ENCODE measurements at places on chromosomes 4 and X. TPM values are rescaled to one million over a fixed set of nuclear protein-coding genes. Genes with fewer than 3 reads are reported as not detected.
A peak's percentile ranks its signal among the peaks of the same experiment; 100 is the strongest.

GRCh38 chr4:92184566-92184965 is 119.2 kb upstream of the GRID2 start:
- no peaks in the 10 kb centered on the region for H3K4me1 ChIP-seq
- H3K4me3 ChIP-seq, result no peak overlapping the region
- H3K36me3 ChIP-seq, result no peaks in the 10 kb centered on the region
- H3K27me3 ChIP-seq, result no peaks in the 10 kb centered on the region
- no peak overlapping the region for H3K27ac ChIP-seq
- DNase-seq, result no peak

DNA sequence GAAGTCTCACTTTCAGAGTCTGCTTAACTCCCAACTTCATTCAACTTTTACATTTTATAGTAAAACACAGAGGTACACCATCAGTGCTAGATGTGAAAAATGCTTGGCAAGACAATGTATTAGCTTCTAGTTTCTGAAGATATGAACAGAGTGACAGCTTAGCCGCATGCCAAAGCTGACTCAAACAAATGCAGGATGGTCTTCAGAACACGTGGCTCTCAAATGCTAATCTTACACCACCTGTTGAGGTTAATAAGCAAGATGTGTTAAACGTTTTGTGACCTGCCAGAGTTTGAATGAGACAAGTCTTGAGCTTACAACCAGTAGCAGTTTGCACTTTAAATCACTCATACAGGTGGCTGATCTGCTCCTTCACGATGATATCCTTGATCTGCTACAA is 18.9 kb upstream of the GPM6B start:
- no peak overlapping the region for H3K27ac ChIP-seq
- H3K27me3 ChIP-seq, result no peaks in the 10 kb centered on the region
- H3K4me3 ChIP-seq, result no peak overlapping the region
- no peaks in the 10 kb centered on the region for H3K36me3 ChIP-seq
- DNase-seq, result no peak

DNA sequence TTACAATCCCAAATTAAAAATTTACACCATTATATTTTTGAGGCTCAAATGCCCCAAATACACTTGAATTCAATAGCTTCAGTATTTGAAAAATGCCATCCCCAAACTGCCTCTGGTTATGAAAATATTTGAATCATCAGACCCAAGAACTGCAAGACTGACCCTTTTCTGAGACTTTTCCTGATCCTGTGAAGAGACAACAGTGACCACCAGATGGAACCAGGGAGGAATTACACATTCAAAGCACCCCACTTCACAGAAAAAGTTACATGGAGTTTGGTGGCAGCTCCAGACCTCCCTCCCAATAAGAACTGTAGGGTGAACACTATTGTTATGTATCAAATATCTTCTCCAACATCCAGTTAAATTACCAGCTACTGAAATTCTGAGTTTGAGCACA is 44.0 kb upstream of the SCD5 start:
- no peaks in the 10 kb centered on the region for H3K27me3 ChIP-seq
- H3K27ac ChIP-seq, result no peak overlapping the region
- no peak overlapping the region for H3K4me3 ChIP-seq
- H3K36me3 ChIP-seq, result peaks cover 97% of the 10 kb centered on the region
- no peaks in the 10 kb centered on the region for H3K4me1 ChIP-seq

DNA sequence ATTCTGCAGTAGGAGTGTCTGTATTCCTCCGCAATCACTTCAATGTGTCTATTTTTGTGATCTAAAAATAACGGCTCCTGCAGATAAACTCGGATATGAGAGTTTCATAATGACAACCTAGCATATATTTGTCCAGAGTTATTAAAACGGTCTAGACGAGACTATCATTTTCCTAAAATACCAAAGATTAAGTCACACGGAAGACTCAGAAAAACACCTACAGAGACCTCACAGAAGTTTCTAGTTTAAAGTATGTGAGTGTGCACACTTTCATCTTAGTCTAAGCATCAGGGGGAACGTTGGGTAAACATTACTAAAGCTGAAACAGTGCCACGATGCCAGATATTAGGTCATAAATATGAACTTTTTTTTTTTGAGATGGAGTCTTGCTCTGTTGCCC is 156.9 kb downstream of the AFAP1 start:
- H3K4me3 ChIP-seq, result no peak overlapping the region
- H3K4me1 ChIP-seq, result peaks cover 14% of the 10 kb centered on the region
- no peaks in the 10 kb centered on the region for H3K27me3 ChIP-seq

- peaks cover 16% of the 10 kb centered on the region for H3K4me1 ChIP-seq
- no peak overlapping the region for H3K27ac ChIP-seq
- no peaks in the 10 kb centered on the region for H3K36me3 ChIP-seq
- no peak for DNase-seq
- H3K4me3 ChIP-seq, result peak overlapping the region; percentile 61
Measured at GRCh38 chr4:146654687-146655520, 16.2 kb downstream of the POU4F2 start.

- peak within 1 kb of the TSS; percentile 90 for H3K4me3 ChIP-seq
- H3K36me3 ChIP-seq, result no peaks in the 10 kb centered on the region
- peaks cover 9% of the 10 kb centered on the region for H3K4me1 ChIP-seq
- H3K27me3 ChIP-seq, result no peaks in the 10 kb centered on the region
Measured at GRCh38 chr4:155953151-155954117, at the start of gene CTSO. TSS of gene CTSO (minus strand) at chr4:155953866. CDS start at chr4:155953847, 19 bp downstream.

GRCh38 chr4:152102436-152103000 is 341.7 kb upstream of the GATB start:
- no peaks in the 10 kb centered on the region for H3K27me3 ChIP-seq
- peak overlapping the region; percentile 20 for H3K27ac ChIP-seq
- no peak overlapping the region for H3K4me3 ChIP-seq

DNA sequence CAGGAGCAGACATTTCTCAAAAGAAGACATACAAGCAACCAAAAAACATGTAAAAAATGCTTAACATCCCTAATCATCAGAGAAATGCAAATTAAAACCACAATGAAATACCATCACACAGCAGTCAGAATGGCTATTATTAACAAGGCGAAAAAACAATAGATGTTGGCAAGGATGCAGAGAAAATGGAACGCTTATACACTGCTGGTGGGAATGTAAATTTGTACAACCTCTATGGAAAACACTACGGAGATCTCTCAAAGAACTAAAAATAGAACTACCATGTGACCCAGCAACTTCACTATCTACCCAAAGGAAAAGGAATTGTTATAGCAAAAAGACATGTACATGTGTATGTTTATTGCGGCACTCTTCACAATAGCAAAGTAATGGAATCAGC is 71.5 kb downstream of the PPP4R3C start:
- no peaks in the 10 kb centered on the region for H3K4me1 ChIP-seq
- H3K27me3 ChIP-seq, result no peaks in the 10 kb centered on the region
- DNase-seq, result no peak
- H3K36me3 ChIP-seq, result no peaks in the 10 kb centered on the region
- no peak overlapping the region for H3K27ac ChIP-seq
- no peak overlapping the region for H3K4me3 ChIP-seq

GRCh38 chrX:65601126-65601525 is 66.3 kb upstream of the MSN start:
- H3K4me1 ChIP-seq, result peaks cover 27% of the 10 kb centered on the region
- no peaks in the 10 kb centered on the region for H3K36me3 ChIP-seq
- H3K27ac ChIP-seq, result peak overlapping the region; percentile 79
- no peak for DNase-seq
- no peak overlapping the region for H3K4me3 ChIP-seq
- no peaks in the 10 kb centered on the region for H3K27me3 ChIP-seq

DNA sequence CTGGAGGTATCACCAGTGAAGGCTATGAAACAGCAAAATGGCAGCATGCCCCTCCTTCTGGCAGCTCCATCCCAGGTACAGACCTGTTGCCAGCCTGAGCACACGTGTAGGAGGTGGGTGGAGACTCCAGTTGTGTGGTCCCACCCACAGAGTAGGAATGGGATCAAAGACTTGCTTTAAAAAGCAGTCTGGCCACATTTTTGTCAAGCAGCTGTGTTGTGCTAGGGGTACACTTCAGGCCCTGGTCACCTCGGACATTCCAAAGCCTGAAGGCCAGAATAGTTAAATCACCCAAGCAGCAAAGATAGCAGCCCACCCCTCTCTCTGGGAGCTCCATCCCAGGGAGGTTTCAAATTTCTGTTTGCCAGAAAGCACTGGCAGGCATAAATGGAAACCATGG is 20.3 kb upstream of the AMBN start:
- H3K4me3 ChIP-seq, result no peak overlapping the region
- H3K27me3 ChIP-seq, result no peaks in the 10 kb centered on the region
- H3K36me3 ChIP-seq, result no peaks in the 10 kb centered on the region
- no peak for DNase-seq

- no peaks in the 10 kb centered on the region for H3K4me1 ChIP-seq
- H3K4me3 ChIP-seq, result no peak overlapping the region
- no peak for DNase-seq
Measured at GRCh38 chrX:7266288-7266687, 118.3 kb upstream of the PUDP start.

DNA sequence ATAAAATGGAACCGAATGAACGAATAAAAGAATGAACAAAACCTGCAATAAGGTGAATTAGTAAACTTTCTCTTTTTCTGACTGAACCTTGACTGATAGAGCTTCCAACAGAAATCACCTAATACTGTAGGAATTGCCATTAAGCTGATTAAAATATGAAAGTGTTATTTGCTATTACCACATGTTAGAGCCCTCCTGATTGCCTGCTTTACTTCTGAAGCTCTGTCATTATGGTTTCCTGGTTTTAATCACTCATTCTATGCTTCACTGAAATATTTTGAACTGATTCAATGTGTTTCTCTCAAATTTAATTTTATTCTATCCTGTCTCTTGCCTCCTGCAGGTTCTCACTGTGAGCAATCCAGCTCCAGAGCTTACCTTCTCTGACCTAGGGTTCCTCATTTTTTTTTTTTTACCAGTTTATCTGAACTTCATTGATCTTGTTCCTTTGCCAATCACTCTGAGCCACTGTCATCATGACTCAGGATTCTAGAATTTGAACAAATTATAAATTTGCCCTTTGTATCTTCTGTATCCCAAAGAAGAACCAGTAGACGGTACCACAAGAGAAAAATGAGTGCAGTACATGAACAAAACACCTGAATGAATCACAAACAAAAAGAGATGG is 48.1 kb upstream of the UGT2B15 start:
- H3K4me3 ChIP-seq, result no peak overlapping the region
- H3K27me3 ChIP-seq, result no peaks in the 10 kb centered on the region
- H3K27ac ChIP-seq, result no peak overlapping the region
- no peak for DNase-seq
- no peaks in the 10 kb centered on the region for H3K4me1 ChIP-seq

DNA sequence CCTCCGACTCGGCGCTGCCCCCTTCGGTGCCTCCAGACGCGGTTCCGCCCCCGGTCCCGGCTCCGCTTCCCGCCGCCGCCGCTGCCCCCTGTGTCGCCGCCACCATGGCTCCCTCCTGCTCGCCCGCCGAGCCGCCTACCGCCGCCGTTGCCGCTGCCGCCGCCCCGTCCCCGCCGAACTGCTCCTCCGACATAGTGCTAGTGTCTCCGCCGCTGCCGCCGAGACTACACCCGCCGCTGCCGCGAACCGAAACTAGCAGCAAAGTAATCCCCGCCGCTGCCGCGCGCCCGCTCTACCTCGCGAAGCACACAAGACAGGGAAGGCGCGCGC is 340 bp downstream of the HNRNPD start:
- DNase-seq, result no peak
- peak overlapping the region; percentile 99 for H3K27ac ChIP-seq
- no peaks in the 10 kb centered on the region for H3K27me3 ChIP-seq
- peak overlapping the region; percentile 92 for H3K4me3 ChIP-seq

DNA sequence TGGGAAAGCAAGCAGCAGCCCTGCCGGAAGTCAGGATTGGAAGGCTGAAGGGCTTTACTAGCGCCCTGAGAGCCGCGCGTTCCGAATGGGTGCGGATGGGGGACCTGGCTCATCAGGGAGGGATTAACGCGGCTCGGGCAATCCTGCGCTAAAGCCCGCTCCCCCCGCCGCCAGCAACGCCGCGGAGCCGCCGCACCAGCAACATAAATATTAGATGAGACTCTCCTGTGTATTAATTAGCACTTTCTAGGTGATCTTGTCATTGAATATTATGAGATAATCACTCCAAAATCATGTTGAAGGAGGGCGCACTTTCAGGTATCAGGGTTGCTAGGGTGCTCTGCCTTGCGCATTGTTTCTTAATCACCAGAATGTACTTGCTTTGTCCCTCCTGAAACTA is 357.2 kb upstream of the FAM241A start:
- no peaks in the 10 kb centered on the region for H3K4me1 ChIP-seq
- no peak overlapping the region for H3K27ac ChIP-seq
- no peak overlapping the region for H3K4me3 ChIP-seq
- DNase-seq, result no peak
- no peaks in the 10 kb centered on the region for H3K36me3 ChIP-seq

DNA sequence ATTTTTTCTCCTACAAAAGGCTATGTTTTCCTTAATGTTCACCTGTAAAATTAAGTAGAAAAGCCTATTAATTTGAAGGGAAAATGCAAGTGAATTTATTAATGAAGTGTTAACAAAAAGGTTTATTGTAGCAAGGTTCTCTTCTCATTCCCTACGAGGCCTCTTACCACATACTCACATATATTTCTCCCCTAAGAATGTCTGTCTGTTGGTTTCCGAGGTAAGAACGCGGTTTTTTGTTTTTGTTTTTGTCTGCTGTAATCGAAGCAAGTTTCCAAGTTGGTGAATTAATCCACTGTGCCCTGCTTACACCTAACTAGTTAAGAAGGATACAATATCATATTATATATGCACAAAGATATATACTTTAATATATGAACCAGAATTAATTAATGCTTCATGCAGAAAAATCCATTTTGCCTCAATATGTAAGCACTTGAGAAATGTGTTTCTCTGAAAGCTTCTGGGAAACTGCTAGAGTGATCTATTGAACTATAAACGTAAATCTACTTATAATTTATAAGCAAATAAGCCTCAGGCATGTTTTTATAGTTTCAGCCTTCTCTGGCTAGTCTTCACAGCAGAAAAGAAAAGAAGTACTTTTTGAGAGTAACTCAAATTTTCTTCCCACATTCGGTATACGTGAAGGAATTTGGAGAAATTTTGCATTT is 120.8 kb downstream of the EGF start:
- no peaks in the 10 kb centered on the region for H3K36me3 ChIP-seq
- H3K4me1 ChIP-seq, result no peaks in the 10 kb centered on the region
- H3K27me3 ChIP-seq, result no peaks in the 10 kb centered on the region
- no peak for DNase-seq
- no peak overlapping the region for H3K27ac ChIP-seq
- no peak overlapping the region for H3K4me3 ChIP-seq

STBD1 gene
- total RNA-seq, result 0.56 TPM

LPAR4 gene
- total RNA-seq, result not detected

PRPS2 gene
- total RNA-seq, result 119 TPM

KLB gene
- 0.76 TPM for total RNA-seq

CT83 gene
- total RNA-seq, result not detected

CYTL1 gene
- 0.68 TPM for total RNA-seq

VSIG1 gene
- not detected for total RNA-seq

FAM9B gene
- total RNA-seq, result not detected

MAGEH1 gene
- 10.7 TPM for total RNA-seq

EDA2R gene
- total RNA-seq, result not detected

NHSL2 gene
- 2.0 TPM for total RNA-seq
